ENCODE measurements at places on chromosomes 13 and 19.

DNA sequence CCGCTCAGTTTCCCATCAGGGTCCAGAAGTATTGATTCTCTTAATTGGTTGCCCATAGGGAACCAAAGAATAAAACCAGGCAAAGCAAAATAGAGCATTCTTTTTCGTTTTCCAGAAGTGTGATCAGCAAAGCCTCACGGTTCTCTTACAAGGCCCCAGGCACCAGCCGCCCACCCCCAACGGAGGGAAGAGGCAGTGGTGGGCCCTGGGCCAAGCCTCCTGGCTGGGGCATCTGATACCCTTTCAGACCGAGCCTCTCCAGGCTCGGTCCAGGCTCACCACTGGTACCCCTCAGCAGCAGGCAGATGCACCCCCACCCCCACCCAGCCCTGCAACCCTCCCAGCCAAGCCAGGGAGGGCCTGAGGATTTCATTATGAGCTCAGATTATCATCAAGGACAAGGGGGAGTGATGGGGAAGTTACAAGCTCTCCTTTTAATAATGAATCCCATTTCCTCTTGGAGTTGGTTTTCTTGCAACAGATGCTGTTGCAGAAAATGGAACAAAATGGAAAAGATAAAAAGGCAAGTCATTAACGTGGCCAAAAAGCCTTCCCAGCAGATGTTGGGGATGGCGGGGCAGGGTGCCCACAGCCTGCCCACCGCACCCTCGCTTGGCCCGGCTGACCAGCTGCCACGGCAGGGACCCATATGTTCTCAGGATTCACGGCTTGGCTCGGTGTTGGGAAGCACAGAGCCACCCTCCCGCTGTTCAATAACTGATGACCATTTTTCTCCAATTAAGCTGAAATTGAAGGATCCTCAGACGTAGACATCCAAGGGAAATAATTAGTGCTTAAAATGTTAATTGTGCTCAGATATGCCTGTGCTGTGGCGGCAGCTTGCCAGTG lies 45.9 kb upstream of the KCTD15 start:
- DNase-seq: no peak

- DNase-seq: no peak
Measured at GRCh38 chr19:18763674-18764590, 27.2 kb downstream of the COMP start.

- no peak for DNase-seq
Measured at GRCh38 chr13:90746230-90746629, 601.3 kb upstream of the MIR17HG start.

DNA sequence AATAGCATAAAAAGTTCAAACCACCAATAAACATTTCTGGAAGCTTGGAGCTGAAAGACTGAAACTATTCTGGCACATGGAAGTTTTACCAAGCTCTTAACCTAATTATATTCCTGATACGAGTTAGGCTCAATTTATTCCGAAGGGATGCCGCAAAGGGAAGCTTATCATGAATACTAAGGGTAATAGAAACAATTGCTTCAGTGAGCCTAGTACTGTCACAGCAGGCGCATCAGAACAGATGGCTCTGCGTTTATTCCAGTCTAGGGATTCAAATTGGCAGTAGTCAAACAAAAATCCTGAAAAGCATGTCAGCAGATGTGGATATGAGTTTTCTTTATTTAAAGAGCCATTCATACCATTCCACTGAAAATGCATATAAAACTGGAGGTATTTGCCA lies 779.5 kb downstream of the GPC5 start:
- DNase-seq: no peak

DNA sequence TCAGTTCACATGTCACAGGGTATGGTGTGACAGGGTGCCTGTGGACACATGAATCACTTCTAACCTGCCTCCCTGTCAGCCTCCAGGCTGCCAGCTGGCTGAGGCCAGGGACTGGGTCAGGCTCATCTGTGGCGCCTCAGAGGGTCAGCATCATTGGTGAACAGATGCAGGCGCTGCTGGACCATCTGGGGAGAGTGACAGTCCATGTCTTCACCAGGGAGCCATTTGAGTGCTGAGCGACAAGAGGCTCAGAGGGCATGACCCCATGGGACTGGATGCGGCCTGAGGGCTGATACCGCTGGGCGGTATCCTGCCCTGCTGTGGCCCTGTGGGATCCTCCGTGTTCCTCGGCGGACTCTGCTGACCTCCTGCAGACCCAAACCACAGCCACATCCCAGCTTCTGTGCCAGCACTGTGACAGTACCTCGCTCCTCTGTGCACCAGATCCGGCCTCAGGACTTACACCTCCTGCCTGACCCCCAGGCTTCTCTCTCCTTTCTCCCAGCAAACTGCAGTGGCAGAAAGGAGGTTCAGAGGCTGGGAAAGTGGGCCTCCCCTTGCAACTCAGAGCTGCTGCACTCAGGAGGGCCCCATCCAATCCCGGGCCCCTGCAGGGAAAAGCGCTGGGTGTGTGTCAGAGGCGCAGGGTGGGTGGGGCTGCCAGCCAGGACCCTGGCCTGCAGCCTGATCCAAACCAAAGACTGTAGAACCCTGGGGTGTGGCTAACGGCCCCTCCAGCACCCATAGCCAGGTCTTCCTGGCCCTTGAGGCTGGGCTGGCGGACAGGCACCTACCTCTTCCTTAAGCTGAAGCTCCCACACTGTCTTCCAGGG lies 10.2 kb downstream of the ACTMAP start:
- DNase-seq: no peak

GRCh38 chr13:98599502-98600328 lies 22.8 kb upstream of the STK24 start:
- no peak for DNase-seq

- no peak for DNase-seq
Measured at GRCh38 chr19:50869479-50869878, 3.8 kb upstream of the KLK2 start.

GRCh38 chr13:28179974-28180373 lies 41.6 kb downstream of the PAN3 start:
- no peak for DNase-seq

DNA sequence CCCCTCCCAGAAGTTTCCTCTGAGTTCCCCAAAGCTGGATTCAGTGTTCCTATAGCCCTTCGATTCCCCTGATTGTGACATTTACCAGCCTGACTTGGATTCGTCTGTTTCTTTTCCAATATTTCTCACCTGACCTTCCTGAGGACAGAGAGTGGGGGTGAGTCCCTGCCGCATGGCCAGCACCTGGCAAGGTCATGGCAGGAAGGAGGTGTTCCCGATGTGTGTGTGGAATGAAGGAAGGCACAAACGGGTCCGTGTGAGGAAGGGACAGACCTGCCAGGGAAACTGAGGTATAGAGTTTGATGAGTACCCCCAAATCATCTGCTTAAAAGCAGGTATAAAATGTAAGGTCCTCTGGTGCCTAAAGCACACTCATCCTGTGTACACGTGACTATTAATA lies 3.3 kb downstream of the COL4A1 start:
- no peak for DNase-seq

GRCh38 chr19:28603453-28603852 lies 609.5 kb downstream of the UQCRFS1 start:
- DNase-seq: no peak

GRCh38 chr13:32838945-32839344 lies 177.3 kb upstream of the KL start:
- peak; percentile 53 for DNase-seq

GRCh38 chr13:111948811-111949210 lies 118.1 kb upstream of the SOX1 start:
- no peak for DNase-seq

DNA sequence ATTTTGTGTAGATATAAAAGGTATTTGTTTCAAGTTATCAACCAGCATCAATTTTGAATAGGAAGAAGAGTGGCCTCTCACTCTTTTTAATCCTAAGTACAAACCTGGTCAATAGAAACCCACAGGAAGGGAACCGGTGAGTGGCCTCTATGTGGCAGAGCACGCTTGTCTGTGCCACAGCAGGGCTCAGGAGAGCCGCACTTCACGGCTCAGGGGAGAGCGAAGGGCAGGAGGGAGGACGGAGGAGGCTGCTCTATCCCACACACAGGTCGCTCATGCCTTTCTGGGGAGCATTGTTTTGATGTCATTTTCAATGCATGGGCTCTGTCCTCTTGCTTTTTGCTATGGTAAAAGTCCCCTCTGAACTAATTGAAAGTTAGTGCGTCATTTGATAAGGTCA lies 57.2 kb downstream of the TNFRSF19 start:
- no peak for DNase-seq

GRCh38 chr19:3778104-3778867 lies 6.3 kb upstream of the RAX2 start:
- DNase-seq: no peak

DNA sequence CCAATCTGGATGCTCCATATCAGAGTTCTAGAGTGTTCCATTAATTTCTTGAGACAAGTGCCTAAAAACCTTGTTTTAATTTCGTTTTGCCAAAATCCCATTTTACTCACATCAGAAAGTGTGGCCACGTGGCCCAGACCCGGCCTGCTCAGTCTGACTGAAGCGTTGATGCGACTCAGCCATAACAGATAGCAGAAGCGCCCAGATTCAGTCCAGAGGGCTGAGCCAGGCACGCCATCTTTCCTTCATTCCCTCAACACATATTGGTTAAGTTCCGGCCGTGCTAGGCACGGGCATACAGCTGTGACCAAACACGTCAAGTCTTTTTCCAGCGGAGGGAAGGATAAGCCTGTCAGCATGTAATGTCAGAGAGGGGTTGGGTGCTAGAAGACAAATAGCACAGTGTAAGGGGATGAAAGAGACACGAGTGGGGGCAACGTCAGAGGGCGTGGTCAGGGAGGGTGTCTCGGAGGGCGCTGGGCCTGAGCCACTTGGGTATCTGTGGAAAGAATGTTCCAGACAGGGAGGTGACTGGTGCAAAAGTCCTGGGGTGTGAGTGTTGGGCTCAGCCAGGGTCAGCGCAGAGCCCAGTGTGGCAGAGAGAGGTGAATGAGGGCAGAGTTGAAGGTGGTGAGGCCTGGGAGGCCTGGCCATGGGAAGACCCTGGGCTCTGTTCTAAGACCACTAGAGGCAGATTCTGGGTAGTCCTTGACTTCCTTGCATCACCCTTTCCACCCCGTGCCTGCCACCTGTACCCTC lies 3.1 kb downstream of the F10 start:
- no peak for DNase-seq

All from astrocyte of the spinal cord (primary cell).